Mesothelial cell of epicardium (in vitro differentiated cells): ENCODE measurements at places on chromosomes 11 and 22.

DNA sequence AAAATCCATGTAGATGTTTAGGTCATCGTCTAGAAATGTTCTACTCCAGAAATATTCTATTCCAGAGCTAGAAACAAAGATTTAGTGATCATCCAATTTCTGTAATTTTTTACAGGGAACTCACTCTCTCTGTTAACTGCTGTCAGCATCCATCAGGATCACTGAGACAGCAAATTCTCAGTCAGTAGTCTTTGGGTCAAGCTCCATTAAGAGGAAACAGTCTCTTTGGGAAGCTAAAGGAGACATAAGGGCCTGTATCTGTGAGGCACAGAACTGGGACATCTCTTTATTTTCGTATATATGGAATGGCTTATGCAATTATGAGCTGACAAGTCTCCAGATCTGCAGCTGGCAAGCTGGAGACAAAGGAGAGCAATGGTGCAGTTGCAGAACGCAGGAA lies 48.3 kb downstream of the PIK3C2A start:
- no peak for DNase-seq

DNA sequence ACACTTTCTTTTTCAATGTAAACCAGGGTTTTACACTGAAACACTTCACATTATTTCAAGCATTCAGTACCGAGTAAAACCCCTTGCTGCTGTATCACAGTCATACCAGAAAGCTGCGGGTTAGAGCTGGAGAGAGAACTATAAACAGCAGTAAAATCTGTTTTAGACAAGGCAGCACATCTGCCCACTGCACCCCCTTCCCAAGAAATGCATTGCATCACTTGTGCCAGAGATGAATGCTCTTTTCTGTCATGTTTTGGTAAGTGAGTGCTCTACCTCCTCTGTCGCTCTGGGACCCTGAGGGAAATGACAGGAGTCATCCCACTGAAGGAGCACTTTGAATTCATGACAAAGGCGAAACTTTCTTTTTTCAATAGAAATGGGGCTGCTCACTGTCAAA lies 107.2 kb downstream of the MAML2 start:
- DNase-seq: no peak

- DNase-seq: peak; percentile 80
Measured at GRCh38 chr11:66856496-66857233, at the start of gene LRFN4. Gene LRFN4 (plus strand): TSS chr11:66857064. CDS start chr11:66857745, 681 bp downstream.

- DNase-seq: no peak
Measured at GRCh38 chr11:2249189-2249916, 21.0 kb downstream of the ASCL2 start.

DNA sequence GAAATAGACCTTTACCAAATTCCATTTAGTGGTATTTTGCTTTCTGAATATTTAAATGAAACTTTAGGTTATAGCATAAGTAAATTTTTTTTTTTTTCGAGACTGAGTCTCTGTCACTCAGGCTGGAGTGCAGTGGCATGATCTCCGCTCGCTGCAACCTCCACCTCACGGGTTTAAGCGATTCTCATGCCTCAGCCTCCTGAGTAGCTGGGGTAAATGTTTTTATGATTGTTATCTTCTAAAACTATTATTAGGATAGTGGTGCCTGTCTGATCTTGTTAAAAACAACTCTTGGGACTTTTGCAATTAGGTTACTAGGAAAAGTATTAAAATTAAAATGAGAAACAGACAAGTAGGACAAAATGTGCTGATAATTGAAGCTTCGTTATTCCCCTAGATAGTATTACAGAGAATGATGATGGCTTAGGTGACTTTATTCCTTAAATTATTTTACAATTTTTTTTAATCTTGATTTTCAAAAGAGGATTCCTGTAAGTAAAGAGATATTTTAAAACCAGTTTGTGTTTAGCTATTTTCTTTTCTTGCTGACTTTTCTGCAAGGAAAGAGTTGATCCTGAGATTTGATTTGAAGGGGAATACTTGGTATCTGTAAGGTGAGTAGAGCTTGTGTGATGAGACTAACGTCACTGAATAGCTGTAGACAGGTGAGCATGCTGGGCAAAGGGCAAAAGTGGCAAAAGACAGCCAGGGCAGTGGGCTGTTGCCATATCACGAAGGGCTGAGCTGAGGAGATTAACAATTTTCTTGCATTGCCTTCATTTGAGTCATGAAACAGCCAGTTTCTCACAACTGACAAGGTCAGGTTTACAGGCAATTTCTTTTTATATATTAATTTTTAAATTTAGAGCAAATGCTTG lies 20.8 kb downstream of the CRKL start:
- no peak for DNase-seq

DNA sequence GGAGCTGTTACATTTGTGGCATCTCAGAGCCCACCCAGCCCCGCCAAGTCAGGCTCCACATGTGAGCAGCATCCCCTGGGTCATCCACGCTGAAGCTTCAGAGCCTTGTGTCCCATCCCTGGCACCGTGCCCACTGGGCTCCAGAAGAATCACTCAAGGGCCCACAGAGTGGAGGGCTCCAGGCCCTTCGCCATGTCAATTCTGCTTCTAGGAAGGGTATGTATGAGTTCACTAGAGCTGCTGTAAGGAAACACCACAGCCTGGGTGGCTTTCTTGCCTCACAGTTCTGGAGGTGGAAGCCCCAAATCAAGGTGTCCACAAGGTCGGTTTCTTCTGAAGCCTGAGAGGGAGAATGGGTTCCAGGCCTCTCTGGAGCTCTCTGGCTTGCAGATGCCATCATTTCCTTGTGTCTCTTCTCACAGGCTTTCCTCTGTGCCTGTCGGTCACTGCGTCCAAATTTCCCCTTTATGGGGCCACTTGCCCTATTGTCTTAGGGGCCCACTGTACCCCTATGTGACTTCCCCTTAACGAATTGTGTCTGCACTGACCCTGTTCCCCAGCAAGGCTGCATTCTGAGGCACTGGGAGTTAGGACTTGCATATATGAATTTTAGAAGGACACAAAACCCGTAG lies 1476.0 kb downstream of the TBC1D22A start:
- DNase-seq: no peak

DNA sequence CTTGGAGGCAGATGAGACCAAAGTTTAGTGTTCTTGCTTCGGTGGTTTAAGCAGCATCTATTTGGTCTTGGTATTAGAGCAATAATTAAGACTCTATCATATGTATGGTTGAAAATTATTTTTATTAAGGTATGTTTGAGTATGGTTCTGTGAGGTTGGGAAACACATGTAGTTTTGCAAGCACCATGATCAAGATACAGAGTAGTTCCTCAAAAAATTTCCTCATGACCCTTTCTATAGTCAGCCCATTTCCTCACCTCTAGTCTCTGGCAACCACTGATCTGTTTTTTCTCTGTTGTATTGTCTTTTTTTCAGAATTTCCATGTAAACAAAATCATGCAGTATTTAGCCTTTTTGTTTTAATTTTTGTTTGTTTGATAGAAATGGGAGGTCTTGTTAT lies 18.4 kb downstream of the MTMR3 start:
- DNase-seq: no peak

DNA sequence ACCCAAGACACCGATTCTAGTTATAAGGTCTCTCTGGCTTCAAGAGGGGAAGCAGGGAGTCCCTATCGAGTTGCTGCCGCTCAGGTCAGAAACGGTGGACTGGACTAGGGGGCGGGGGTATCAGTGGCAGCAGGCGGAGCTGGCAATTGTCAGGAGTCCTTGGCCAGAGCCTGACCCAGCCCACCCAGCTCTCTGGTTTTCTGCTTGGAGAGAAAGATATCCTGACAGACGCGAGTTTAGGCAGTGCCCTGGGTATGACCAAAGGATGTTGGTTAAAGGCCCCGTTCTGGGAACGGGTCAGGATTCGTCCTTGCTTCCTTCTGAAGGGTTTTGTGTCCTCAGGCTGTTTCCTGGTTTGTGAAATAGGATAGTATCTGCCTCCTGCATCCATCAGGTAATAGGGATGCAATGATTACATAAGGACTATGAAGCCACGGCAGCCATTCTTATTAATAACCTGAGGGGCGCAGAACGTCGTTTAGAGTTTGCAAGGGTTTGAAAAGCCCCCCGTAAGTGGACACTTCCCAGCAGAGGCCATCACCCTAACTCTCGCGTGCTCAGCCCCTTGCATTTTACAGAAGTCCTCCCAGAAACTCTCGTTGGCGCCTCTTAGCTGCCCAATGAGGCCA lies 700 bp upstream of the DEPDC5 start:
- no peak for DNase-seq

DNA sequence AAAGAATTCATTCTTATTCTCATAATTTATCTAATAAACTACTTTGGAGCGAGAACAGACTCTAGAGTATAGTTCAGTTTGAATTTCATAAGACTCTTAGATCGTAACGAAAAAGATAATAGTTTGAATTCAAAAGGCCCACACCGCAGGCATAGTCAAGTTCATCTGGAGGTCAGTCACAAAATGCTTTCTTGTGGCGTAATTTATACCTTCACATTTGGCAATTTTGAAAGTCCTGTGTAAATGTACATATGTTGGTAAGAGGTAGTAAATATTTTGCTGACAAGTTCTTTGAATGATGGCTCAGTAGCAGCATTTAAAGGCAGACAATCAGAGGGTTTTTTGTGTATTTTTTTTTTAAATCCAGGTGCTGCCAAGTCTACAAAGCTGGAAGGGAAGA lies 88.1 kb downstream of the TEAD1 start:
- DNase-seq: no peak

DNA sequence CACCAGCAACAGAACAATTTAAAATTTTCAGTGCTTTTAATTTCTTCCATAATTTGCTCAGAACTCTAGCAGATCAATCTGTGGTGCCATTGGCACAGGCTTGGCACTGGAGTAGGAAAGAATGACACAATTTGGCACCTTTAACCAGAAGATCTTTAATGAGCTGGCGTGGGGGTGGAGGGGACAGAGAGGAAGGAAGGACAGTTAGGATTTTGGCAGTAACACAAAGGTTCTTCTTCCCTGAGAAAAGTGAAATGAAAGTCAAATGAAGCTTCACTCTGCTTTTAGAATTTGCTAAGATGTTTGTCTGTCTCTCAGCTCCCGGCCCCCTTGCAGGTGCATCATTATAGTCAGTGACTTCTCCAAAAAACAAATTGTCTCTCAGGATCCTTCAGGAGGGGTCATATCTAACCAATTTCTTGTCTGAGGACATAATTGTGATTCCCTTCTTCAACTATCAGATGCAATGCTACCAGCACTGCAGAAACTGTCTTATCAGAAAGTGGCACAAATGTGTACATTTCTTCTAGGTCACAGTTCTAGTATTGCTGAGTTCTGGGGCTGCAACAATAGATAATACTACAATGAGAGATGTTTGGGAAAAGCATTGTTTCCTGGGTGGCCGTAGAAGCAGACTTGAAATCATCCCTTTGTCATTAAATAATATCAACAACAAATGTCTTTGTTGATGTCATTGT lies 66.8 kb downstream of the CSTPP1 start:
- no peak for DNase-seq

GRCh38 chr22:27060190-27060589 lies 402.8 kb downstream of the MIAT start:
- no peak for DNase-seq

GRCh38 chr11:15651033-15651432 lies 536.3 kb downstream of the INSC start:
- DNase-seq: no peak

DNA sequence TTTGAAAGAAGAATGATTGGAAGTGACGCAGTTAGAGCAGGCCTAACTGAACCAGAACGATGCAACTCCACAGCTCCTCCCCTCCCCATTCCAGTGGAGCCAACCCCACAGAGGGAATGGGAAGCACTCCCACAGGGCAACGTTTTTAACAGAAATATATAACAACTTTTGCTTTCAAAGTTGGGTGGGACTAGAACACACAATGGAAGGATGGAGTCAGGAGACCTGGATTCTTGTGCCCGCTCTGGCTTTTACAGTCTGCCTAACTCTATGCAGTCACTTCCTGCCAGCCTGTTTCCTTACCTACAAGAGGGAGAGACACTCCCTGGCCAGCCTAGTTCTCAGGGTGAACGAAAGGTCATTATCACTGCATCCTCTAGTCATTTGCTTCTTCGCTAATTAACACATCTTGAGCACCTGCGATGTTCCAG lies 75.5 kb downstream of the PACSIN2 start:
- no peak for DNase-seq

DNA sequence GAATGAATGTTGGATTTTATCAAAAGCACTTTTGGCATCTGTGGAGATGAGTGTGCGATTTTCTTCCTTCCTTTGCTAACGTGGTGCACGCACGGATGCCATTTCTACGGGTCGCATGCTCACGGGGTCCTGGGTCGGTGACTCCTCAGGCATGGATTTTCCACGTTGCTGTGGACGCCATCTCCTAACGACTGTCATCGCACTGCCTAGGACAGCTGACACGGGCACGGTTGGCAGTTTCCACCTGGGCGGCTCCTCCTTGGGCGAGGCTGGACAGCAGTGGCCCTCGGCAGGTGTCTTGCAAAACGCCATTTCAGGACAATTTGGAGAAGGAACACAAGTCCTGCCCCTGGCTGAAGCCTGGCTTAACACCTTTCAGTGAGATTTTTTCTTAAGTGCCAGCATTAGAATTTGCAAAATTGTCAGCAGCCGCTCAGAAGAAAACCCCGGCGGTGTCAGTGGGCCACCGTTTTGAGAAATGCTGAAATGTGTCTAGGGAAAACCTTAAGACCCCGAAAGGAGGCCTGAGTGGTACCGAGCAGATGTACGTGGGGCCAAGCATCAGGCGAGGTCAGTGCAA lies 34.7 kb upstream of the TOLLIP start:
- DNase-seq: peak; percentile 33

GRCh38 chr11:86805873-86806310 lies 5.5 kb downstream of the PRSS23 start:
- no peak for DNase-seq

DNA sequence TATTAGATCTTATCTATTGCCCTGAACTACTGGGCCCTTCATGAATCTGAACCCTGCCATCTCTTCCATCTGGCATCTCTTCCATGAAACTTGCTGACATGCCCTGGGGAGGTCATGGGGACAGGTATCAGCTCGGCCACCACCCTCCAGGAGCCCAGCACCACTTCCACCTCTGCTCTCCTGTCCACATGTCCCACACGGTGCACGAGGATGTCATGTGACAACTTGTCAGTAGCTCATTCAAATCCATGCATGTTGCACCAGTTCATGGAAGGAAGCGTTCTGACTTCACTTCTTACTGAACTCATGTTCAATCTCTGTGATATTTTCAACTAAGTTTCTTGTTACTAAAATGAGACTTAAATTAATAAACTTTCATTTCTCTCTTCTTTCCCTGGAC lies 16.6 kb downstream of the YPEL1 start:
- no peak for DNase-seq

DNA sequence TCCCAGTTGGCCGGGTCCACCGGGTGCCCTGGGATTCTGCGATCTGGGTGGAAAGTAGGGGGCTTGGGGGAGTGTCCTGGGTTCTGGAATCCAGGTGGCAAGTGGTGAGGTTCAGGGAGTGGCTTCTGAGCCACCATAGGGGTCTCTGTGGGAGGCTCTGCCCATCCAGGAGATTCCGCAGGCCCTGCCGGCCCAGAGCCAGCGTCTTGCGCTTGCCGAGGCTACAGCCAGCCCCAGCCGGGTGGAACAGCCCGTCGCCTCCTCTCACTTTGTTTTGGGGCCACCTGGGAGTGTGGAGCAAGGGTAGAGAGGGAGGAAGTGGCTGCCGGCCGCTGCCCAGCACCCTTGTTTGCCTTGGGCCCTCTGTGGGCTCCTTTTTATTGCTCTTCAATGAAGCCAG lies 60.6 kb upstream of the PPP6R3 start:
- no peak for DNase-seq

GRCh38 chr11:61890529-61891330 lies 615 bp downstream of the FADS3 start:
- DNase-seq: no peak

GRCh38 chr22:35524966-35525686 lies 15.5 kb upstream of the RASD2 start:
- no peak for DNase-seq
